ENCODE measurements at places on chromosomes 4 and X.

GRCh38 chr4:140240237-140240636 is 86.3 kb upstream of the MAML3 start:
- no peak for DNase-seq

- DNase-seq, result no peak
These were observed 45.8 kb upstream of the ITM2A start for GRCh38 chrX:79412972-79413371.

DNA sequence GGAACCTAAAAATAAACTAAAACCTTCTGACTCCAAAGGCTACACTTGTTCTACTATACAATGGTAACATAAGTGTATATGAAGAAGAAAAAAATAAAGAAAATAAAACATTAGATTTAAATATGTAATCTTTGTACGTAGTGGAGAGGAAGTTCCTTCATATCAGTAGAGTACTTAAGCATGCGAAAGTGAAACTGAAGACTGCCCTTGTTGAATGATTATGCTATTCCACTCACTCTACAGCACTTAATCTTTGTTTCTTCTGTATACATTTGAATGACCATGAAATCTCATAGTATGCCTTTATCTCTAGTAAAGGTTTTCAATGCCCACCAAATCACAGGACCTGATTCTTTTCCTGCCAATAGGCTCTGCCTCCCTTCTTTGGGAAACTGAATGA is 78.9 kb downstream of the NDST3 start:
- no peak for DNase-seq

DNA sequence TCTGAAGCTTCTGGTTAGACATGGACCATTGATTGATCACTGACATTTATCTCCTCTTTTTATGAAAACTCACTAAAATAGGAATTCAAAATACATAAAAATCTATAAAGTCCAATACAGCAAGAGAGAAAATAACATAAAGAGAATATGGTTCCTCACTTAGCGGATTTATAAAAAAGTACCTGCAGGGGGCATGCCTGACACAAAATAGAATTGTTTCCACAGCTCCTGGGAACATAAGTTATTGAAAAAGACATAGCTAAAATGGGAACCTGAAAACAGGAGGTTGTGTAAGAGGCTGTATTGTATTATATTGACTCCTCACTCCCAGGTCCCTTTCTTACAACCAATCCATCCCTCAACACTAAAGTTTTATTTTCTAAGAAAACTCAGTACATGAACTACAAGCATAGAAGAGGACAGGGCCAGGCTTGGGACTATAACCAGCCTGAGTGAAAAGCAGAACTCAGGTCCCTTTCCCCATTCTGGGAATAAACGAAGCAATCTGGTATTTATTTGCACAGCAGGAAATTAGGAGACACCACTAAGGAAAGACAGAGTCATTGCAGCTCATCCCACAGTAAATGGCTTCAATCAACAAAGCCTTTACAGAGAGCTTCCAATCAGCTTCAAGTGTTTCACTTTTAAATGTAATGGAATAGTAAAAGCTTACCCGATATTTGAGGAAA is 121.1 kb upstream of the NDST4 start:
- no peak for DNase-seq

- no peak for DNase-seq
These were observed 63.0 kb upstream of the MND1 start for GRCh38 chr4:153281476-153281875.

- DNase-seq, result no peak
These were observed 57.6 kb downstream of the DOCK11 start for GRCh38 chrX:118553042-118553710.

DNA sequence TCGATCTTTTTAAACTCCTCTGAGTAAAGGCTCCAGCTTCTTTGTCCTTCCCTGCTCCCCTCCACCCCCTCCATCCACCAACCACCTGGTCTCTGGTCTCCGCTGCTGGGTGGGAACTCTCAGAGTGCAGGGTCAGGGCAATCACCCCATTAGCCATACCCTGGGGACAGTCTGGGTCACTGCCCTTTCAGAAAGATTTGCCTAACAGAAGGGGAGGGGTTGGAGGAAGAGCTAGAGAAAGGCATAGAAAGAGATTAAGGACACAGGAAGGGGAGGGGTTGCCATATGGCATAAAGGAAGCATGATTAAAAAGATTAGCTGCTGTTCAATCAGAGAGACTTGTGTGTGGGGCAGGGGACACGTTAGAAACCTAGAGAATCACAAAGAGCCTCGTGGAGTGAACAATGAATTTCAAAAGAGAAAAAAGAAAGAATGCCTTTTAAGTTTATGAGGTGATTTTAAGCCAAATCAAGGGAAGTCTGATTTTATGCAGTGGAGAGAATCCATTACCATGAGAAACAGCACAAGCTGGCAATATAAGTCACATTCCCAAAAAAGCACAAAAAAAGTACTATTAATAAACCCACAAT is 115.5 kb upstream of the ACSL4 start:
- no peak for DNase-seq

GRCh38 chrX:110318664-110318968 is 731 bp upstream of the AMMECR1 start:
- DNase-seq, result no peak

DNA sequence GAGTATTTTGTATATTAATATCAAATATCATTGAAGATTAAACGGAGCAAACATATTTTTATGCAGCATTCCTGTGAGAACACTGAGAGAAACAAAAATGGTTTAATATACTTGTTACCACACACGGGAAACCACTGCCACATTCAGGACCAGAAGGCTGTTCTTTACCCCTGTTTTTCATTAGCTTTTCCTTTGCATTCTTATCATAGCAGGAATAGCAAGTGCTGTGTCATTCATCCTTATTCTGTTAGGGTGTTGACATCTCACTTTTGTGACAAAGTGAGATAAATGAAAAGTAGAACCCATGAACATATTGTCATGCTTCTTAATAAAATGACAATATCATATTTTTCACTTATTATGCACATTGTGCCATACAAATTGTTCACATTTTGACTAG is 212.4 kb upstream of the NDST4 start:
- no peak for DNase-seq

DNA sequence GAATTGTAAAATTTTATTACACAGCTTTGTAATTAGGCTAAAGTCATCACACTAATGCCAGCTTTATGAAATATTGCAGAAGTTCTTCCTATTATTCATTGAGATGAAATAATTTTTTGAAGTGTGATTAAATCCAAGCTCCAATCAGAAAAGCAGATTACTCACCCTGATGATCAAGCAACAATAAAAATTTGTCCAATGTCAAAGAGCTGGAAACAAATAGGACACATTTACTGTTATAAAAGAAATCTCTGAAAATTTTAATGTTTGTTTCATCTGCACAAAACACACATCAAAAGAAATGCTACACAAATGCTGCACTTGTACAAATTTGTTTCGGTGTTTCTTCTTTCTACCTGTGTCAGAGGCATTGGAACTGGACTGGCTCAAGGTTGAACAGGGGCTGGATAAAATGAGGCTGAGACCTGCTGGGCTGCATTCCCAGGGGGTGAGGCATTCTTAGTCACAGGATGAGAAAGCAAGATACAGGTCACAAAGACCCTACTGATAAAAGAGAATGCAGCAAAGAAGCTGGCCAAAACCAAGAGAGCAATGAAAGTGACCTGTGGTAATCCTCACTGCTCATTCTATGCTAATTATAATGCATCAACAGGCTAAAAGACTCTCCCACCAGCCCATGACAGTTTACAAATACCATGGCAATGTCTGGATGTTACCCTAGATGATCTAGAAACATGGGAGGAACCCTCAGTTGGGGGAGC is 78.3 kb downstream of the GASK1B start:
- DNase-seq, result no peak

- no peak for DNase-seq
These were observed 48.5 kb downstream of the TLL1 start for GRCh38 chr4:165921546-165921945.

DNA sequence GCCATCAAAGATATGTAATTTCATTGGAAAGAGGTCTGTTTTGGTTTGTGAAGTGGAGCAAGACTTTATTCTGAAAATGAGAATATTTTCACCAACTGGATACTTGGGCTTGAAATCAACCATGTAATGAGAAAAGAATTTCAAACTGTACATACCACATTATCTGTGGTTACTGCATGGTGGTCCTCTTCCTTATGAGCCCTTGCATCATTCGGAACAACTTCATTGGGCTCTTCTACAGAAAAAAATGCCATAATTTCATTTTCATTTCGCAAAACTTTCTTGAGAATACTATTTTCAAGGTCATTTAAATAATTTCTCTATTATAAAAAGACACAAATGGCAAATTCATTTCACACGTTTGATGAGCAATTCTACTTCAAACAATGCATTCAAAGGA is 148.6 kb upstream of the RPS6KA6 start:
- no peak for DNase-seq

DNA sequence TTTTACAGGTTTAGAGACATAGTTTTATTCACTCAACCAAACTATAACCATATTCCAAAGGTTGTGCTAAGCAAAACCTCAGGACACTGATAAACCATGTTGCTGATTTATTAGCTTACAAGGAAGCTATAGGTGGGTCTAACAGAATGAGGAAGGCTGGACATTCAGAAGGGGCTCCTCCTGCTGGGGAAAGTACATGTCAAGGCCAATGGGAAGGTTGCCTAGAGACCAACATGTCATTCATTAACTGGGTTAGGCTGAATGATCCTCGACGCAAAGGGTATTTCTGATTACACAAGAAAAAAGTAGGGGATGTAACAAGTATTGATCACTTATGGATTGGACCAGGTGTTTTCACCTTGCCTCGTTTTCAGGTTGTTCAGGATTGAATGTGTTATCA is 30.3 kb downstream of the SLC10A6 start:
- no peak for DNase-seq

DNA sequence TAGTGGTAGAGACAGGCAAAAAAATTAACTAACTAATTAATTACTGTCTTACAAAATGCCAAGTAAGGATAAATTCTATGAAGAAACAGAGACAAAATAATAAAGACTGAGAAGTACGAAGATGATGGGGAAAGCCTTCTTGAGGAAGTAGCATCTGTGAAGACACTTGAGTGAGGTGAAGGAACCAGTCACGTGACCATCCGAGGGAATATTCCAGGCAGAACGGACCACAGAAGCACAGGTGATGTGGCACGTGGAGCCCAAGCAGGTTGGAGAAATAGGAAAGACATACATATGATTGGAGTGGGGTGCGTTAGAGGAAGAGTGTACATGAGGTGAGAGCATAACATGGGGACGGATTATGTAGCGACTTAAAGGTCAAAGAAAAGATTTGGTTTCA is 30.5 kb upstream of the SPP1 start:
- no peak for DNase-seq

- DNase-seq, result no peak
These were observed 78.1 kb downstream of the EVC start for GRCh38 chr4:5789141-5789540.

- DNase-seq, result no peak
These were observed 57.2 kb downstream of the USP38 start for GRCh38 chr4:143241892-143242291.

- no peak for DNase-seq
These were observed 83.4 kb upstream of the NKX1-1 start for GRCh38 chr4:1489639-1489995.

DNA sequence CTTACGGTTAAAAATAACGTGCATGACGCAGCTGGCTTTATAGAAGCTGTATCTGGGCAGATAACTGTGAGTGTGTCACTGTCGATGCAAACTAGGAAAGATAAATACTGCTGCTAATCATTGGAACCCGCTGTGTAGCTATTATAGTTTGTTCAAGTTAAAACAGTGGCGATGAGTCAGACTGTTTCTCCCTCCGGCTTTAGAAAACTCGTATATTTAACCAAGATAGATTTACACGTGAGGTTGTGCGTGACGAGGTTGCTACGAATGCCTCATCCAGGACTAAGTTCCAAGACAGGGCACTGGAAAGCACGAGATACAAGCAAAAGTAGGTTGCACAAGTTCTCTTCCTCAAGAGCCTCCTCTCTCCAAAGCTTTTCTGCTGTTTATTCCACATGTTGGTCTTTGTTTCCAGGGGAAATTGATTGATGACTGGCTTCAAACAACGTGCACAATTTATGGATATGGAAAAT is 270.7 kb downstream of the FBXW7 start:
- no peak for DNase-seq

DNA sequence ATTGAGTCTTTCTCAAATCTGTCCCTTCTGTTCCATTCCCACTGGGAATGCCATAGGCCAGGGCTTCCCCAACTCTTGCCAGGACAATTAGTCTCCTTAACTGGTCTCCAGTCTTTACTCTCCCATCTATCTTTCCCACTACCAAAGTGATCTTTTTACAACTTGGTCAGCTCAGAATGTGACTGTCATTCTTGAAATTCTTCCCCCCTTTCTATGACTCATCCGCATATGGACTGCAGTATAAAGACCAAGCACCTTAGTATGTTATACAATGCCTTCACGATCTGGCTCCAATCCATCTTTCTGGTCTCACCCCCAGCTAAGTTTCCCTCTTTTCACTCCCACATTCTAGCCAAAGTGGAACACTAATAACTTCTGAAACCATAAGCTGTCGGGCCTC is 383.8 kb downstream of the OPHN1 start:
- DNase-seq, result no peak

GRCh38 chrX:121154858-121155404 is 107.5 kb downstream of the GLUD2 start:
- DNase-seq, result no peak

GRCh38 chr4:150280081-150280895 is 202.0 kb downstream of the DCLK2 start:
- DNase-seq, result no peak

Data from stimulated activated CD4-positive, alpha-beta T cell treated with anti-CD3 and anti-CD28 coated beads, Interleukin-1b, Interleukin-23, amount 100 ng/mL, for 4 hours (primary cell).